Activated naive CD4-positive, alpha-beta T cell treated with Interleukin-2 at 50 U/mL for 16 hours (primary cell): ENCODE measurements at places on chromosomes 5 and 9.
A peak's percentile ranks its signal among the peaks of the same experiment; 100 is the strongest.

- DNase-seq: no peak
Measured at GRCh38 chr5:141488591-141489561, at the start of gene PCDHGC5. Gene PCDHGC5 (plus strand): TSS chr5:141489081. CDS start chr5:141489241, 160 bp downstream.

DNA sequence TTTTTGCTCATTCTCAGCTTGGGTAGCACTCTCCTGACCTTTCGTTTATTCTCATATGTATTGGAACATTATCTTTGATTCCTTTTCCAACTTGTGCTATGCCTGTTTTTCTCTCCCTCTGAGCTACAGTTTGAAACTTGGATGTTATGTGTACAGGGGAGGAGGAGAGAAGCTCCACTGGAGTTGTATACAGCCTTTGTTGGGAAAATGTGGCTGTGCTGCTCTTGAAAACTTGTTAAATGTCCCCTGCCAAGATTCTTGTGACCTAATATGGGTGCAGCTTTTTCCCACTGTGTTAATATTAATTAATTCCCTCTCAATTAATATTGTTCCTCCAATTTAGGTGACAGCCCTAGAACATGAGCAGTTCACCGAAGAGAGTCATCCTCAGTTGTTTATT is 235.4 kb downstream of the AOPEP start:
- no peak for DNase-seq

- peak; percentile 44 for DNase-seq
Measured at GRCh38 chr9:112487008-112487798, 576 bp downstream of the KIAA1958 start.

DNA sequence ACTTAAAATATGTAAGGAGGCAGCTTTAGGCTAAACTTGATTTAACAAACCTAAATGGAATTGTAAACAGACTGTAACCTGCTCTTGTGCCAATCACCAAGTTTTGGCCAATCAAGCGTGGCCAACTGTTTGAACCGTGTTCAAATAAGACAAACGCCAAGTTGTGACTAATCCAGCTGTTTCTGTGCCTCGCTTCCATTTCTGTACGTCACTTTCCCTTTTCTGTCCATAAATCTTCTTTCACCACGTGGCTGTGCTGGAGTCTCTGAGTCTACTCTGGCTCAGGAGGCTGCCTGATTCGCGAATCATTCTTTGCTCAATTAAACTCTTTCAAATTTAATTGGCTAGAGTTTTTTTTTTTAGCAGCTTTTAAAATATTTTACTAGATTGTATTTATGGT is 71.3 kb downstream of the LIX1 start:
- no peak for DNase-seq

DNA sequence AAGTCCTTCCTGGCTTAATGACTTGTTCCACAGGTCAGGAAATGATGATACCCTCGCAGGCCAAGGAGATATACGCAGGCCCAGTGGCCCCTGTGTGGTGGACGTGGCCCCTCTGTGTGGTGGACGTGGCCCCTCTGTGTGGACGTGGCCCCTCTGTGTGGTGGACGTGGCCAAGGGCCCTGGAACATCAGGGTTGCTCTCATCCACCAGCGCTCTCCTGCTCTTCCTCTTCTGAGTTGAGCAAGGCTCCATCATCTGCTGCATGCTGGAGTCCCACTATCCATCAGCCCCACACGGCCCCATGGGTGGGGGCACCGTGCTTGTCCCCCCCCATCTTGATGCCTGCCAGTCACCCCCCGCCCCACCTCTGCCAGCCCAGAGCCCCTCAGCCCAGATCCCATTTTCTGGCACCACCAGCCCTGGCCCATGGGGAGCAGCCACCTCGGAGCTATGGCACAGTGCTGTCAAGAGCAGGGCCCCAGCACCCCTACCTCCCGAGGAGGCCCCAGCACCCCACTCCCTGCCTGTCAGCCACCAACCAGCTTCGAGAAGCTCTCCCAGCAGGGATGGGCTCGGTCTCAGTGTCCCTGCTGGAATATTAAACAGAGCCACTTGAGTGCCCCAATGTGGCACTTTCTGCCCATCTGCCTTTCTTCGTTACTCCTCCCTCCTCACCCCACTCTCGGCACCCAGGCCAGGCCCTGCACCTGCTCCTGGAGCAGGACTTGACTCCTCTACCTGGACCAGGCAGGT is 8.1 kb downstream of the LRRC14B start:
- DNase-seq: no peak
